ENCODE measurements at places on chromosomes 1 and 21.

GRCh38 chr1:166974647-166975345 lies 544 bp downstream of the ILDR2 start:
- peak overlapping the region; percentile 68 for H3K4me3 ChIP-seq
- no peaks in the 10 kb centered on the region for H3K36me3 ChIP-seq
- no peak overlapping the region for H3K27ac ChIP-seq
- peaks cover 65% of the 10 kb centered on the region for H3K27me3 ChIP-seq
- no peak for DNase-seq

DNA sequence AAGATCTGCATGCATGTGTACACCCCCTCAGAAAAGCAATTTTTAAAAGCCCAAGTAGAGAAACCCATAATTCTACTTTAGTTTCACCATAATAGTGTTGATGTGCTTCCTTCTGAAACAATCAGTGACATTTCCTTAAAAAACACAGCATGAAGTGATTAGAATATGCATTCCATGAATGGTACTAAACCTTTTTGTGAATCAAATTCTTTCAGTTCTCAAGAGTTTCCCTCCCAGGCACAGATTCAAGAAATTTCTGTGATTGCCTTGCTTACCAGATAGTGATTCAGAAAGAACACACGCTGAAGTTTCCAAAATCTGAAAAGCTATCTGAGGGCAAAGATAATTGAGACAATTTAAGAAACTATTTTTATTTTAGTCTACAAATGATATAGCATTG lies 136.4 kb upstream of the ADGRL2 start:
- no peaks in the 10 kb centered on the region for H3K36me3 ChIP-seq
- DNase-seq, result no peak
- no peak overlapping the region for H3K27ac ChIP-seq
- H3K4me3 ChIP-seq, result no peak overlapping the region

DNA sequence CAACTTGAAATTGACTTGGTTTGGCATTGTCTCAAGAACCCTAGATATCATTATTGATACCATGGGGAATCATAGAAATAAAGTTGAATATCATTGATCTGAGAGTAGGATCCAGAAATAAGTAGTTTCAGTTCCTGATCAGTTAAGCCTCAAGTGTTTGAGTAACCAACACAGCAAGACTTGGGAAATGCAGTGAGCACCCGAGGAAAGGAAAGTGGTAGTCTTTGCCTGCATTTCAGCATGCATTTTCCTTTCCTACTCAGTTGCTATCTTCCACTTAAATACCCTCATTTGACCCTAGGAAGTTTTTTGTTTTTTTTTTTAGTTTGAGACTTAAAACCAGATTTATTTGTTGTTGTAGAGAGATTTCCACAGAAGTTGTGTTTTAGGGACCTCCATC lies 18.9 kb downstream of the CLEC20A start:
- peaks cover 4% of the 10 kb centered on the region for H3K4me1 ChIP-seq
- peaks cover 27% of the 10 kb centered on the region for H3K36me3 ChIP-seq
- DNase-seq, result no peak
- H3K27me3 ChIP-seq, result no peaks in the 10 kb centered on the region
- H3K27ac ChIP-seq, result no peak overlapping the region
- H3K4me3 ChIP-seq, result no peak overlapping the region

GRCh38 chr1:28197682-28198415 lies 21.4 kb upstream of the PTAFR start:
- peaks cover 12% of the 10 kb centered on the region for H3K4me1 ChIP-seq
- H3K27ac ChIP-seq, result no peak overlapping the region
- peaks cover 21% of the 10 kb centered on the region for H3K36me3 ChIP-seq
- no peaks in the 10 kb centered on the region for H3K27me3 ChIP-seq
- DNase-seq, result peak; percentile 65

- peaks cover 44% of the 10 kb centered on the region for H3K4me1 ChIP-seq
- peak overlapping the region; percentile 95 for H3K4me3 ChIP-seq
- DNase-seq, result no peak
- peak overlapping the region; percentile 99 for H3K27ac ChIP-seq
- no peaks in the 10 kb centered on the region for H3K27me3 ChIP-seq
Measured at GRCh38 chr1:16367968-16368890, 1.2 kb downstream of the SZRD1 start.

DNA sequence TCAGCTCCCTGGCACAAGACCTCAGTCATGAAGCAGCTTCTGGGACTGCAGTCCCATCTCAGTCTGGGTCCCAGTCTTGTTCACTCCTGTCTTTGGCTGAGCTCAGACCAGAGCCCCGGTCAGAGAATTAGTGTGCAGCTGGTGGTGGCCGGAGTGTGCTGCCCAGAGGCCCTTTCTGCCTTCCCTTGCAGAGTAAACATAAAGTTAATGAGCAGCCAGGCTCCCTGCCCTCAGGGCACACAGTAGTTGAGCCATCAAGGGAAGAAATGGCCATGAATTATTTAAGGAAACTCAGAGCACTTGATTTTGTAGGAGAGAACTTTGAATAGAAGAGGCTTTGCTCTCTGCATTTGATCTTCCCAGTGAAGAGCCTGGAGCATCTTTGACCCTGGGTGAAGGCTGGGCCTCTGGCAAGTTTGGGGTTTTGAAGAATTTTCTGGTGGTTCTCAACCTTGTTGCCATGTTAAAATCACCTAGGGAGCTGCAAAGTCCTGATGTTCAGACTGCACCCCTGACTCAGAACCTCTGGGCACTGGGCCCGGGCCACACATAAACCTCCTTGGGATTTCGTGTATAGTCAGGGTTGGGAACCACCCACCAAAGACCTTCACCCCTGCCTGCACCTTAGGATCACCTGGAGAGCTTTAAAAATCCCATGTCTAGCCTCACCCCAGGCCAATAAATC lies 26.4 kb upstream of the SELENON start:
- H3K4me3 ChIP-seq, result no peak overlapping the region
- H3K36me3 ChIP-seq, result peaks cover 12% of the 10 kb centered on the region
- H3K27me3 ChIP-seq, result no peaks in the 10 kb centered on the region
- H3K27ac ChIP-seq, result no peak overlapping the region

- peaks cover 51% of the 10 kb centered on the region for H3K4me1 ChIP-seq
- no peak for DNase-seq
- H3K27ac ChIP-seq, result peak overlapping the region; percentile 81
- H3K36me3 ChIP-seq, result no peaks in the 10 kb centered on the region
Measured at GRCh38 chr1:199404191-199404590, 623.3 kb upstream of the NR5A2 start.

GRCh38 chr1:112704391-112704933 lies 2.5 kb downstream of the RHOC start:
- H3K4me1 ChIP-seq, result peaks cover 73% of the 10 kb centered on the region
- peaks cover 15% of the 10 kb centered on the region for H3K36me3 ChIP-seq
- peak overlapping the region; percentile 71 for H3K4me3 ChIP-seq
- no peak for DNase-seq

- no peak overlapping the region for H3K4me3 ChIP-seq
- no peak for DNase-seq
- no peak overlapping the region for H3K27ac ChIP-seq
- no peaks in the 10 kb centered on the region for H3K36me3 ChIP-seq
- no peaks in the 10 kb centered on the region for H3K27me3 ChIP-seq
Measured at GRCh38 chr1:25848531-25848930, 10.7 kb downstream of the AUNIP start.

DNA sequence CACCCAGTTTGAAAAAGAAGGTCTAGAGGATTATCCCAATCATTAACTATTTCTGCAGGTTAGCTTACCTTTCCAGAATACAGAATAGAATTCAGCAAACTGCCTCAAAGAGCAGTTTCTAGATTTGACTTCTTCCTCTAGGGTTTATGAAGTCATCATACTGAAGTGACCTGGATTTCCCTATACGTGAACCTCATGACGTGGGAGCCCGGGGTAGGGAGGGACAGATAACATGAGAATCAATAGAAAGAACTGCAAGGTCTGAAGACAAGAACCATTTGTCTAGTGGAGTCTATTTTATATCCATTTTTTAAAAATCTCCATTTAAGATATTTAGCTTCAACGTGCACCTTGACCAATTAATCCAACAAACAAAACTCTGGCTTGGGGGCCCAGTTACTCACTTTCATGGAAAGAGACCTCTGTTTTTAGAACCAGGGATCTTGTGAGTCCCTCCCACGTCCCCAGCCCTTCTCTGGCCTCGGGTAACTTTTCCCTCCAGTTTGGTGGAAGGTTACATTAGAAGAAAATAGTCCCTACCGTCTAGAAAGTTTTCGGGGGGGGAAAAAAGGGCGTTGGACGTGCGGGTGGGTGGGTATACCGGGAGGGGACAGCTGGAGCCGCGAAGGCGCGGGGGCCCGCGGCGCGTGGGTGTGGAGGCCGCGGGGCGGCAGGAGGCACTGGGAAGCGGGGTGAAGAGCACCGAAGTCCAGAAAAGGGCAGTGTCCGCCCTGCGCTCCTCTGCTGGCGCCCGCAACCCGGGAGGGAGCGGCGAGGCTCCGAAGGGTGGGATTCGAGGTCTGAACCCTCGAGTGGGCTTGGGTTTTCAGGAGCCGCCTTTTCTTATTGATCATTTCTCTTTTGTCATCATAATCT lies 13.8 kb upstream of the POGZ start:
- peak overlapping the region; percentile 59 for H3K27ac ChIP-seq
- H3K4me3 ChIP-seq, result peak overlapping the region; percentile 74
- H3K27me3 ChIP-seq, result peaks cover 2% of the 10 kb centered on the region
- DNase-seq, result no peak
- peaks cover 14% of the 10 kb centered on the region for H3K4me1 ChIP-seq

- H3K27ac ChIP-seq, result no peak overlapping the region
- no peaks in the 10 kb centered on the region for H3K27me3 ChIP-seq
- no peak overlapping the region for H3K4me3 ChIP-seq
- no peak for DNase-seq
Measured at GRCh38 chr1:200659269-200659668, 10.4 kb downstream of the DDX59 start.

- peaks cover 42% of the 10 kb centered on the region for H3K4me1 ChIP-seq
Measured at GRCh38 chr1:240244968-240245628, 153.4 kb downstream of the FMN2 start.

DNA sequence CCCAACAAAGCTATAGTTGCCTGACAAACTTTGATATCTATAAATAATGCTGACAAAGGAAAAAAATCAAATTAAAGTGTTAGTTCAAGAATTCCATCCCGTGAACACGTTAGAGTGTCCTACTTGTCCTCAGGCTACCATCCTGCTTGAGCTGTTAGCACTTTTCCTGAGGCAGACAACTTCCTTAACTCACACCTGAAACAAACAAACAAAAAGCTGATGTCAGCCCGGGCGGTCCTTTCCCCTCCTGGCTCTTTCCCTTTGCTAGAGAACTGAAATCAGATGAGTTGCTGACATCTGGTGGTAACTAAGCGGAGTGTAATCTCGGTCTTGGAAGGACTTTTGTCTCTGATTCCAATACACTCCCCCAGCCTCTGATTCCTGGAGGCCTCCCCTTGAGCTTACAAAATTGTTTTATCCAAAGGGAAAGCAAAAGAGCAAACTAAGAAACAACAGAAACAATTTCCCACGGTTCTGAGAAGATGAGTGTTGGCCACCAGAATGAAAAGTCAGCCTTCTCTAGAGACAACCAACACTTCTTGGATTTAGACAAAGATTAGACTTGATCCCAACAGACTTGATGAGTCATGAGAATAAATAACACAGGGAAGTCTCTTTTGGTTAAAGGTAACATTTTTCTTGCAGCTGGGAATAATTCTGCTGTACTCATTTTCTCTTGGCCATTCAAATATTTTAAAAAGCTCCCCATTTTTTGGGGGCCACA lies 135.4 kb downstream of the PROX1 start:
- DNase-seq, result no peak
- no peaks in the 10 kb centered on the region for H3K36me3 ChIP-seq
- no peak overlapping the region for H3K4me3 ChIP-seq
- no peak overlapping the region for H3K27ac ChIP-seq
- peaks cover 4% of the 10 kb centered on the region for H3K27me3 ChIP-seq

DNA sequence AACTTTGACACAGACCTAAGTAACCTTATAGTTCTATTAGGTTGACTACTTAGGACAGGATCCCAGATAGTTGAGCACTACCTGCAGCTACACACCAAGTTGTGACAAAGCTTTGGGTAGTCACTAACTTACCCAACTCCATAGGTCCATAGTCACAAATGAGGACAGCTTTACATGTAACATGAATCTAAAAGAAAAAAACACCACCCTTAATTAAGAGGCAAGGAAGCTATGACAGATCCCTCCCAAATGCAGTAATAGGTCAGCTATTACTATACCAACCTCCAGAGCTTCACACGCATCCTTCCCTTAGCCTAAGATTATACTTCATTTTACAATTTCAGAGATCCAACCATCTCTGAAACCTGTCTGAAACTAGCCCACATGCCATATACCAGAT lies 12.7 kb upstream of the RAB42 start:
- peaks cover 27% of the 10 kb centered on the region for H3K36me3 ChIP-seq
- no peaks in the 10 kb centered on the region for H3K27me3 ChIP-seq
- H3K27ac ChIP-seq, result peak overlapping the region; percentile 84
- H3K4me1 ChIP-seq, result peaks cover 33% of the 10 kb centered on the region
- peak overlapping the region; percentile 89 for H3K4me3 ChIP-seq

GRCh38 chr1:108671143-108671542 lies 10.2 kb upstream of the HENMT1 start:
- no peak for DNase-seq
- peaks cover 13% of the 10 kb centered on the region for H3K4me1 ChIP-seq
- no peak overlapping the region for H3K27ac ChIP-seq
- H3K4me3 ChIP-seq, result no peak overlapping the region

DNA sequence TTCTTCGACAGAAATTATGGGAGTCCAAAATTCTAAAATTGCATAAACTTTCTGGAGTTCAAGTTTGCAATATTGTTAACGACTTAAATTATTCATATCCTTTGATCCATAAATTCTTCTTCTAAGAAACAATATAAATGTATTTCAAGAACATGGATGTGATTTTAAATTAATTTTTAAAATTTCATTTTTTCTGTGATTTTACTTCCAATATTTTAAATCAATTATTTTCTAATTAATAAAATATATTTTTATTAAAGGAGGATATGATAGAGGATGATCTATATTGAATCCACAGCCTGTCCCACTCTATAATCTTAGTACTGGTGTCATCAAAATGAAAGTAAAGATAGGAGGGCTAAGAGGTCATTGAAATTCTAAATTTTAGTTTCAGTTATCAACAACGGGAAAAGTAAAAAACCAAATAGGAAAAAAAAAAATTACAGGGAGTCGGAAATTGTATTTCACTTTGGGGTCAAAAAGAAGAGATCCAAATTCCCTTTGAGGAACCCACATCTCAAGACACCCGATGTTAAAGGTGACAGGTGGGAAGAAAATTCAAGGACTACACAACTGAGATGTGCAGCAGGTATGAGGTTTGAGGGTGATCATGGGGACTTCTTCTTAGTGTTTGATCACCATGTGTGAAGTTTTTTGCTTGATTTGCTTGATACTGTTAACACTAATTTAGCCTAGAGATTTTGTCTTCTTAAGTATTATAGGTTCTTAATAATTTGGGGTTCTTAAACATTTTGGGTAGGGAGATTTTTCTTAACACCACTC lies 154.8 kb upstream of the RGS18 start:
- no peaks in the 10 kb centered on the region for H3K36me3 ChIP-seq
- no peak for DNase-seq
- H3K4me1 ChIP-seq, result no peaks in the 10 kb centered on the region
- peaks cover 3% of the 10 kb centered on the region for H3K27me3 ChIP-seq
- H3K27ac ChIP-seq, result no peak overlapping the region

- peaks cover 7% of the 10 kb centered on the region for H3K27me3 ChIP-seq
- no peaks in the 10 kb centered on the region for H3K36me3 ChIP-seq
- peaks cover 39% of the 10 kb centered on the region for H3K4me1 ChIP-seq
- DNase-seq, result no peak
Measured at GRCh38 chr1:48493970-48494769, 22.2 kb upstream of the SPATA6 start.
